ENCODE measurements at places on chromosomes 3 and 15. TPM values are rescaled to one million over a fixed set of nuclear protein-coding genes. Genes with fewer than 3 reads are reported as not detected.

DNA sequence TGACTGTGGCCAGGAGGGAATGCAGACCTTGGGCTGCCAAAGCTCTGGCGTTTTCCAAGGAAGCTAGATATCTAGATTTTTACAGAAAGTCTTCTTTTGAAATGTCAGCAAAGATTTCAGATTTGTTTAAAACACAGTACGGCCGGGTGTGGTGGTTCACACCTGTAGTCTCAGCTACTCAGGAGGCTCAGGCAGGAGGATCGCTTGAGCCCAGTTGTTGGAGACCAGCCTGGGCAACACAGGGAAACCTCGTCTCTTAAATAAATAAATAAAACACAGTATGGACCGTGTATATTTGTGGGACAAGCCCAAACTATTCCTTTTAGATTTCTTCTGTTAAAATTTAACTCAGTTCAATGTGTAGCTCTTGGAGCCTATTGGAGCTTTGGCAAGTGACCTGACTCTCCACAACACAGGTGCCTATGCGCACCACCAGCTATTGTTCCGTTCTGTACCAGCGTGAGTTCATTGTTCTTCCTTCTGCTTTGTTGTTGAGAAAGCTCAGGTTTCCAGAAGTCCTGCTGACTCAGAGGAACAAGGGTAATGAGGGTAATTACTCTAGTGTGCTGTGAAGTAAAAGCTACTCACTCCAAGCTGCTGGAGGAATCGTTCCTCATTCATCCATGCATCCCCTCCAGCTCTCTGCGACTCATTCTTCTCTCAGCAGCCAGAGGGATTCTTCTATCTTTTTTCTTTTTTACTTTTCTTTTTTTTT is 73.1 kb upstream of the SLC6A6 start:
- no peak for DNase-seq

- DNase-seq = no peak
These were observed 43.2 kb upstream of the LINGO1 start for GRCh38 chr15:77675806-77676415.

Gene SMC4
- 136 TPM for total RNA-seq

Gene SLC22A13
- total RNA-seq = 0.63 TPM

Gene FAM174B
- 79.4 TPM for total RNA-seq
